ENCODE measurements at places on chromosomes 4 and X.
A peak's percentile ranks its signal among the peaks of the same experiment; 100 is the strongest.

- peak; percentile 68 for DNase-seq
These were observed at the start of gene TCEAL4 for GRCh38 chrX:103585411-103586313. Gene TCEAL4, plus strand, starts transcription at chrX:103585515. Its CDS starts 1,161 bp downstream, at chrX:103586676.

GRCh38 chrX:24305905-24306304 lies 8.0 kb downstream of the SUPT20HL2 start:
- DNase-seq, result no peak

DNA sequence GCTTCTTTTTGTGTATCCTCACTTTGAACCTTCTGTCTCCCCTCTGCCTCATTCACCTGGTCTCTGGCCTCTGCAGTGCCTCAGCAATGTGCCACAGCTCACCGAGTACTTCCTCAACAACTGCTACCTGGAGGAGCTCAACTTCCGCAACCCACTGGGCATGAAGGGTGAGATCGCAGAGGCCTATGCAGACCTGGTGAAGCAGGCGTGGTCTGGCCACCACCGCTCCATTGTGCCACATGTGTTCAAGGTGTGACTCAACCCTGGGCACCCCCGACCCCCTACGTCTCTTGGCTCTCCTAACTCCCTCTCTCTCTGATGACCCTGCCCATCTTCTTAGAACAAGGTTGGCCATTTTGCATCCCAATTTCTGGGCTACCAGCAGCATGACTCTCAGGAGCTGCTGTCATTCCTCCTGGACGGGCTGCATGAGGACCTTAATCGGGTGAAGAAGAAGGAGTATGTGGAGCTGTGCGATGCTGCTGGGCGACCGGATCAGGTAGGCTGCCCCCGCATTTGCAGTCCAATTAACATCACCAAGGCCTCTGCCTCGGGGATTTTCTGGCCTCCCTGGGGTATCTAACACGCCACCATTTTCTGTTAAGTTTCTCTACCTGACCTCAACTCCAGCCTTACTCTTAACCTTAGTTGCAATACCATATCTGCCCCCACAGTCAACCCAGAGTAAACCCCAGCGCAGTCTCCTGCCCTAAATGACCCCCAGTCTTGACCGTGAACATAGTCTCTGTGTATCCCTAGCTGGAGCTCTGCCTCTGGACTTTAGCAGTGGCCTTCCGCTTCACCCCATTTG lies 8.6 kb downstream of the USP11 start:
- no peak for DNase-seq

GRCh38 chr4:134364928-134365327 lies 163.3 kb upstream of the PABPC4L start:
- no peak for DNase-seq

DNA sequence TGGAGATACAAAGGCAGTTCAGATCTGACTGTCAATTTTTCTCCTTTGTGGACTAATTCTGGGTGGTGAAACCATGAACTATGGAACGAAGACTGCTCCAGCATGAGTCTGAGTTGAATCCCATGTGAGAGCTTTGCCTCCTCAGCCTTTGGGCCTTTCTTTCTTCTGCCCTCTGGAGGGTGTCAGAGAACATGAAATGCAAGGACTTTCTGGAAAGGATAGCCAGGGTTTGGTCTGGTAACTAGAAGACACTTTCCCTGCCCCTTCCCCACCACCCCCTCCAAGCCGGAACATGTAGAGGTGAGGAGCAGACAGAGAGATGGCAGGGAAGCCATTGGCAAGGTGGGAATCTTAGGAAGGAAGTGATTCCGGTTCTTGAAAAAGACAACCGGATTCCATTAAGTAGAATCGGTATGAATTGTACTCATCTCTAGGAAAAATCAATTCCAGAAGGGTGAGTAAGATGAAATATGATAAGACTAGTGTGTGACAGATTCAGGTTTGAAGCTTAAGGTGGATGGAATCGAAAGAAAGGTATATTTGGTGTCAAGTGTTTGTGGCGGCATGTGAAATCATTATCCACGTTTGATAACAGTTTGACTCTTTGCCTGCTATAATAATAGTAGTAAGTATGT lies 19.0 kb downstream of the FHL1 start:
- DNase-seq, result peak; percentile 39

- no peak for DNase-seq
These were observed 803.0 kb downstream of the DMD start for GRCh38 chrX:32408389-32408788.

GRCh38 chrX:155028129-155028528 lies 1.5 kb downstream of the FUNDC2 start:
- no peak for DNase-seq

DNA sequence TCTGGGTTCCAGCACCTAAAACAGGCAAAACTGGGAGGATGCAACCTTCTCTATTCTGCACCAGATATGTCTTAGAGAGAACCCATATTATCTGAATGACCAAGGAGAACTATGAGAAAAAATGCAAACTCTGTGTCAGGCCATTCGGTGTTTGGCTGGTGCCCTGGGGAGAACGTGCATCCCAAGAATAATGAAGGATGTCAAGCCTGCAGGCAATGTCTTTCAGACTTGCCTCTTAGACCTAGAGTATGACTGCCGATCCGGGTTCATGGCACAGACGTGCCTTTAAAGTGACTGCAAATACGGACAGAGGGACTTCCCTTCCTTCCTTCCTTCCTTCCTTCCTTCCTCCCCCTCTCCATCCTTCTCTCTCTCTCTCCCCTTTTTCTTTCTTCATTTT lies 6.9 kb downstream of the XAGE1B start:
- no peak for DNase-seq

- DNase-seq, result peak; percentile 0
These were observed 120.0 kb upstream of the DIAPH2 start for GRCh38 chrX:96564595-96564994.

GRCh38 chrX:142884881-142885280 lies 140.8 kb upstream of the SPANXN4 start:
- DNase-seq, result no peak

- DNase-seq, result peak; percentile 33
These were observed 14.3 kb upstream of the FAM241A start for GRCh38 chr4:112130906-112131305.

- peak; percentile 41 for DNase-seq
These were observed 184.0 kb upstream of the ANK2 start for GRCh38 chr4:112865443-112865842.

- no peak for DNase-seq
These were observed 21.1 kb upstream of the UBA1 start for GRCh38 chrX:47172549-47172948.

DNA sequence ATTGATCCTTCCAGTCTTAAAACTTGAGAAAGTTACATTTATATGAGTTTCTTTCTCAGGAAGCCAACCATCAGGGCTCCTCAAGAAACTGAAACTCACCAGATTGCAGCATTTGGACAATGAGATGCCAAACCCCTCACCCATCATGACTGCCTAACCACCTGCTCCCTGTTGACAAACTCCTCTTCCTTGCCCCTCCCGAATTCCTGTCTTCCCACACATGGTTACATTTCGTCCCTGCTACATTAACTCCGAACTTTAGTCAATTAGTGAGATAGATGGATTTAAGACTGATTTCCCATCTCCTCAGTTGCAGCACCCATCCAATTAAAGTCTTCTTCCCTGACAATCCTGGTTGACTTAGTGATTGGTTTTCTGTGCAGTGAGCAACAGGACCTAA lies 118.7 kb downstream of the ZNF330 start:
- DNase-seq, result no peak

- no peak for DNase-seq
These were observed 122.4 kb upstream of the HAND2 start for GRCh38 chr4:173652283-173652931.

DNA sequence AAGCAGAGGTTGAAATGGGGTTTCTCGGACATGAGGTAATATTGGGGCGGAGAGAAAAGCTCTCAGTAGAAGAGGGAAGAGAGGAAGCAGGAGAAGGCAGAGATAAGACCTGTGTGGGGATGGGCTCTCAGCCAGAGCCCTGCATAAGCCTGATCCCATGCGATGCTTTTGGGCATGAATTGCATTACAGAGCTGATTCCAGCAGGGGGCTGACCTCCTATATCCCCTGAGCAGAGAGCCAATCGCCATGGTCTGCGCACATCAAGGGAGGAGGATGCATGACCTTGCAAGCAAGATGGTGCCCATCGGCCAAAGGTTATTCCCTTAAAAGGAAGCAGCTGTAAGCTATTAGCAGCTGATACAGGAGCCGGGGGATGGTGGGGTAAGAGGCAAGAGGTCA lies 7.6 kb downstream of the ANOS1 start:
- no peak for DNase-seq

- no peak for DNase-seq
These were observed 206.5 kb downstream of the ENOX2 start for GRCh38 chrX:130696542-130696941.

DNA sequence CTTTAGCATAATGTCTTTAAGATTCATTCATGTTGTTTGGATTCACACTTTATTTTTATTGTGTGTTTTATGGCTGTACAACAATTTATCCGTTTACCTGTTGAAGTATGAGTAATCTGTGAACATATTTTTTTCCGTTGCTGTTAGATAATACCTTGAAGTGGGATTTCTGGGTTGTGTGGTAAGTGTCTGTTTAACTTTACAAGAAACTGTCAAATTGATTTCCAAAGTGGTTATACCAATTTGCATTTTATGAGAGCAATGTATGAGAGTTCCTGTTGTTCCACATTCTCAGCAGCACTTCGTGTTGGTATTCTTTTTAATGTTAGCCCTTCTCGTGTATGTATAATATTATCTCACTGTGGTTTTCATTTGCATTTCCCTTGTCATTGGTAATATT lies 53.6 kb downstream of the USP53 start:
- no peak for DNase-seq

GRCh38 chr4:153205757-153206156 lies 1.5 kb downstream of the TRIM2 start:
- DNase-seq, result no peak

DNA sequence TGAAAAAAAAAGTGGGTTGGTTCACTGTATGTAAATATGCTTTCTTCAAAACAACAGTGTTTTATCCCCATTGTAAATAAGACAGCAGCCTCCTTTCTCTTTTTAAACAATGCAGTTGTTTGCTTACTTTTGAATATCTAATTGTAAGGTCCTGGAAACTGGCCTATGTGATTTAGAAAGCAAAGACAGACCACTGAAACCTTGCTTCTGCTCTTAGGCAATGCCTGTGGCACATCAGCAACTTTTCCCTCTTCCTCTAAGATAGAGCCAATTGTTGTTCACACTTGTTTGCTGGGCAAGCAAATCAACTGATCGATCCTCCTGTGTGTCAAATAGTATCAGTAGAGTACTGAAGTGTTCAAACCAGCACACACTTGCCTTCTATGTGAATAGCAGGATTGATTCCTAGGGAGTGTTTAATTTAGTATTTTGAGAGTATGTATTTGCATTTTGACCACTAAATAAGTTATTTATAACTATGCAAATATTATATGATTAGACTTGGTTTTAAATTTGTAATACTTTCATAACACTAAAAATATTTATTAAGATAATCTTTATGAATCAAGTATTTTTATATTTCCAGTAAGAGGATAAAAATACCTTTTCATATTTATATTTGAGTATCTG lies 55.4 kb upstream of the GRPR start:
- DNase-seq, result no peak

- DNase-seq, result peak; percentile 72
These were observed 55.1 kb downstream of the ZNF330 start for GRCh38 chr4:141275834-141276233.

- peak; percentile 1 for DNase-seq
These were observed 124.2 kb downstream of the ENOX2 start for GRCh38 chrX:130778773-130779172.

- peak; percentile 44 for DNase-seq
These were observed 296.2 kb downstream of the INPP4B start for GRCh38 chr4:142549726-142550463.

DNA sequence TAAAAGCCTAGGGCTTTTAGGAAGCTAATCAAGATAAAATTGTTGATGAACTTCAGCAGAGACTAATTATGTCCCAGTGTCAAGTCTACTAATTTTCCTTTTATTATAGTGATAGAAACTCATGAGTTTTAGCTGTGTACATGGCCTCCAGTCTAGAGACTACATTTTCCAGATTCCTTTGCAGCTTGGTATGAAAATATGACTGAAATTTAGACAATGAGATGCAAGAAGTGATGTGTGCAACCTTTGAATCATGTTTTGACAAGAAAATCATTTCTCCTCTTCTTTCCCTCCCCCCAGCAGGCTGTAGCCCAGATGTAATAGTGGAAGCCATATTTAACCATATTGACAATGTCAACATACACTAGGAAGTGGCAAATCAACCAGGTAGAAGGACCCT lies 30.3 kb upstream of the IL13RA2 start:
- DNase-seq, result no peak

DNA sequence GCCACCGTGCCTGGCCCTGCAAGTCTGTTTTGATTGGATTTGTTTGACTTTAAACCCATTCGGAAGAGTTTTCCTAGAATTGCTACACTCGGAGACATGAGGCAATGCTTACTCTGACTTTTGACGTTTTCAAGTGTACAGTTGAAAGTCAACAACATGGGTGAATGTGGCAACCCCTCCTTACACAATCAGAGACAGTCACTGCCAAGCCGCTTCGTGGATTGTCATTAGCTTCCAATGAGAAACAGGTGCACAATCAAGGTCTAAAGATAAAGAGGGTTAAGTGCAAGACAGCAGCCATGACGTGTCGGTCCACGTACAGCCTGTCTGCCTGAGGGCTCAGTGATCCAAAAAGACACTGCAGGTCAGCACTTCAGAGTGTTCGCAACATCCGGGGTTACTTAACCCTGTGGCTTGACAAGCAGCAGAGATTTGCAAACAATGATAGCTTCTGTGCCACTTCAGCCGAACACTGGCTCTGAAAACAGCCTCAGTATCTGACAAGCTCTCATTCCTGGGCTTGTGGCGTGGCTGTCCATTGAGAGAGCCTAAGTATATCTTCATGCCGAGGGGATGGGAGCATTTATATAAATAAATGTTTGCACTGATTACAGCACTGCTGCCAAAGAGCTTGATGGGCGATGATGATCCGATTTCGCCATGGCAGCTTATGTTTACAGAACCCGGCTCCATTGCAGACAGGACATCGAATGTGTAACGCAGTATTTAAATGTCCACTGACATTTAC lies 180.0 kb downstream of the DHRSX start:
- no peak for DNase-seq

GRCh38 chr4:77818602-77819403 lies at the start of gene CNOT6L:
Gene CNOT6L, minus strand, starts transcription at chr4:77819368. Its CDS starts 60 bp downstream, at chr4:77819308.
- peak; percentile 83 for DNase-seq

- DNase-seq, result no peak
These were observed 25.4 kb upstream of the ACSL1 start for GRCh38 chr4:184851200-184851541.

GRCh38 chr4:118849867-118850487 lies 14.1 kb upstream of the SEC24D start:
- DNase-seq, result no peak

- DNase-seq, result peak; percentile 22
These were observed 964 bp upstream of the GPR82 start for GRCh38 chrX:41722816-41723618.

- peak; percentile 62 for DNase-seq
These were observed 5.8 kb downstream of the LAS1L start for GRCh38 chrX:65528705-65529340.
